Heart right ventricle (tissue), 16 donors: ENCODE measurements at places on chromosomes 3 and 15. TPM values are rescaled to one million over a fixed set of nuclear protein-coding genes. Genes with fewer than 3 reads are reported as not detected.

DNA sequence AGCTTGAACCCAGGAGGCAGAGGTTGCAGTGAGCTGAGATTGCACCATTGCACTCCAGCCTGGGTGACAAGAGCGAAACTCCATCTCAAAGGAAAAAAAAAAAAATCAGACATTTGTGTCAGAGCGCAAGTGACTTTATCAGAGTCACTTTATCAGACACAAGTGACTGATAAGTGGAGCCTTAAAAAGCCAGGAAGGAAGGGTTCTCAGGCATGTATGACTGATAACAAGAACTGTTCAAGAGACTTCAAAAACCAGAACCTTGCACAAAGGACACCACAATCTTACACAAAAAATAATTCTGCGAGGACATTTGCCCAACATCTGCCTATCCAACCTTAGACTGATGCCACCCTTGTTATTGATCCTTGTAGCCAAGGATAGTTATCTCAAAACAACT, 13.3 kb upstream of the CFAP44 start:
- no peak for DNase-seq

GRCh38 chr15:66592505-66593218, 26.9 kb upstream of the LCTL start:
- DNase-seq, result no peak

- DNase-seq, result no peak
These were observed 48.9 kb upstream of the FMN1 start for GRCh38 chr15:33243393-33243792.

Gene TMEM158
- 0.32 TPM for total RNA-seq

Gene UROC1
- not detected for total RNA-seq

Gene GUCA1C
- 3.5 TPM for total RNA-seq

Gene PRICKLE2
- total RNA-seq, result 7.9 TPM

Gene GRK7
- total RNA-seq, result not detected

Gene SCN5A
- 148 TPM for total RNA-seq
